ENCODE measurements at places on chromosomes 2 and 18.

DNA sequence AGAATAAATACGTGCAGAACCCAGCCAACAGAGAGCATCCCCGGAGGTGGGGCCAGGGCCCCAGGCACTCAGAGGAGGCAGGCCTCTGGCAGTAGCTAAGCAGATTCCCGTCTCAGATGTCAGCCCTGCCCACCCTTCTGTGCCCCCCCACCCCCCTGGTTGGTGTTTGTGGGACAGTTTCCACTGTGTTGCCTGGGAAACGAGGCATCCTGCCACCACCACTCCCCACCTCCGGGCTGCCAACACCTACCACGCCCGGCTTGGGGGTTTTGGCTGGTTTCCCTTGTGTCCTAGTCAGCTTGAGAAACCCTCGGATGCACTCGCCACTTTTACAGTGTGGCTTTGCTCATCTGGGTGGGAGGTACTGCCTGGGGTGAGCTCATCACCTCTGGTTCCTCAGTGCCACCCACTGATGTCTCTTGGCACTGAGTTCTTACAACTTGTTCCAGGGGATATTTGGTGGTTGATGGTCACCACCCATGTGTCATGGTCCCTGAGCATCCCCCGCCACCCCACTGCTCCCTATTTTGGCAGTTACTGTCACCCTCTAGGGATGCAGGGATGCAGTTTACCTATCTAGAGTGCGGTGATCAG, 72.4 kb upstream of the YWHAQ start:
- peak; percentile 70 for DNase-seq

- DNase-seq = no peak
These were observed 225.4 kb downstream of the MYCN start for GRCh38 chr2:16165518-16166326.

- DNase-seq = no peak
These were observed 71.4 kb upstream of the MBOAT2 start for GRCh38 chr2:9074930-9075329.

DNA sequence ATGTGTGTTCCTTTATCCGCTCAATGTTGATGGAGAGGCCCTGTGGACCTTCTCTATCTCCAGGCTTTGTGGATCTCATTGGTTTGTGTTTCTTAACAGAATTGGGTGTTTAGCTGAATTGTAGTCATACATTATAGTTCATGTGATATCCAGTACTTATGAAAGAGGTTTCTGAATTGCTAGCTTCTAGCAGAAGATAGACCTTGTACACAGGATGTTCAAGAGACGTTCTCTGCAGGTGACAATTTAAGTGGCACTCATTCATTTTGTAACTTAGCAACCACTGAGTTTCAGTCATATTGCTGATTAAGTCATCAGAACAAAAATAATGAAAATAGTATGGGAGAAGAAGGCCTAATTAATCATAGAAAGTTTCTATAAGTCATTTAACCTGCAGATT, 279.2 kb downstream of the ALPK2 start:
- DNase-seq = no peak

DNA sequence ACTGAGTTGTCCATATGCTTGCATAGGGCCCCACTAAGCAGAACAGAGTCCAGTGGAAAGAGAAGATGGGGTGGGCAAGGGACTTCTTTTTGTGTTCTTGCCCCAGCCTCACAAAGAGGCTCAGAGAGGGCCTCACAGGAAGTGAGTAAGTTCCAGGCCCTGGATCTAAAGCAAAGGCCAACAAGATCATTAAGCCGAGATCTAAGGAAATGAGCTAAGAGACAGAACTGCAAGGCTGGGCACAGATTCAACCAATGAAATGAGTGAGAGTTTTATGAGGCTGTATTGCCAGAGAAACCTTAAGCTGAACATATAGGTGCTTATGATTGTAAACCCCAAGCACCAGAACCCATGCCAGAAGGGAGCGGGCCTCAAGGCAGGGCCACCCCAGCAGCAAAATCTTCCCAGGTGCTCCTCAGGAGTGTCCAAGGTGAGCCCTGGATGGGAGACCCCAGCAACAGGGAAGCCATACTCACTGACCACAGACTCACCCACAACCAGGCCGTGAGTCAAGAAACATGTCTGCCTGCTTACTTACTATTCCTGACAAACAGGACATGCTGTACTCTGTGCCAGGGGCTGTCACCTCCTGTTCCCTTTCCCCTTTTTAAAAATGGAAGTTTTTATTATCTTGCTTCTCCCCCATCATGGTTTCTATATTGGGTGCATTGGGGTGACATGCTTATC, 40.2 kb downstream of the SLC14A1 start:
- DNase-seq = no peak

GRCh38 chr18:57910817-57911216, 107.7 kb upstream of the ATP8B1 start:
- no peak for DNase-seq

GRCh38 chr2:86617153-86617552, 6.5 kb downstream of the RNF103 start:
- no peak for DNase-seq

- DNase-seq = no peak
These were observed 282.2 kb downstream of the EXOC6B start for GRCh38 chr2:72543497-72544216.

DNA sequence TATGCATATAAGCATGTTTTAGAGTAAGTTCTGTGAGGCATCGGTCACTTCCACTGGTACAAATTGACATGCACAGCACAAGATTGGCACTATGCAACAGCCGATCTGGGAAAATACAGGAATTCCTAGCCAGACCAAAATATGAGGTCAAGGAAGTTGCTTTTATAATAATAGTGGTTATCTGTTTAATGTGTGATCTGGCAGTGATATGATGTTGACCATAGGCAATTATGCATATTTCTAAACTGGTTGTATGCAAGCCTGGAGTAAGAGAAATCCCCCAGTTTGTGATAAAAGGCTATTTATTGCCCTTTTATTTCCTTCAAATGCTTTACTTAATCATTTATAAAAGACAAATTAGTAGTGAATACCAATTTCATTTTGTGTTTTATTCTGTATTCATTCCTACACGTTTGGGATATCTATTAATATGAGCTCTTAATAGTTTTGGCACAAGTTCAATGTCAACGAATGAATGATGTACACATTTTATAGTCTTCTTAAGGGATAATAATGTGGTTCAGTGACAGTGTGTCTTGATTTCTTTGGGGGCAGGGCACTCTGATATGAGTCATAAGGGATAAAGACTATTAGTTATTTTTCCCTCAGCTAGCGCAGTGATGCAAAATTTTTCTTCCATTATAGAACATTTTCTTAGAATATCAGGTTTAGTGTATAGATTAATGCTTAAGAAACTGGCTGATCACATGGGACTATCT, 34.7 kb upstream of the ZEB2 start:
- no peak for DNase-seq

DNA sequence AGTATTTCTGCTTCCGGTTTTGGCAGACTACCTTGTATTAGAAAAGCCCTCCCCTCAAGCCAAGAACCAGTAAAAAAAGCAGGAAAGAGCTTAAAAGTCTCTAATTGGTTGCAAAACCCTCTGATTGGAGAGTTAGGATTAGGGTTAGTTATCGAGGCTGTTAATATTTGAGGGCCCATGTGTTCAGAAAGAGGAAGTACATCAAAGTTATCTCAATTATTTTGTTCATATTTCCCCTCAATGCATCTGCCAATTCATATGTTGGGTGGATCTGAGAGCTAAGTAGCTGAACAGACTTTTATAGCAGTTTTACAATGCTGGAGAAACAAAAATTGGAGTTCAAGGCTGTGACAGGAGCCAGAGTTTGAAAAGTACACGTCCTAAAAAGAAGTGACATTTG, 43.1 kb upstream of the KLHL14 start:
- DNase-seq = no peak

- no peak for DNase-seq
These were observed 20.2 kb downstream of the PROKR1 start for GRCh38 chr2:68663371-68664156.

GRCh38 chr18:7174344-7175095, 56.4 kb upstream of the LRRC30 start:
- no peak for DNase-seq

DNA sequence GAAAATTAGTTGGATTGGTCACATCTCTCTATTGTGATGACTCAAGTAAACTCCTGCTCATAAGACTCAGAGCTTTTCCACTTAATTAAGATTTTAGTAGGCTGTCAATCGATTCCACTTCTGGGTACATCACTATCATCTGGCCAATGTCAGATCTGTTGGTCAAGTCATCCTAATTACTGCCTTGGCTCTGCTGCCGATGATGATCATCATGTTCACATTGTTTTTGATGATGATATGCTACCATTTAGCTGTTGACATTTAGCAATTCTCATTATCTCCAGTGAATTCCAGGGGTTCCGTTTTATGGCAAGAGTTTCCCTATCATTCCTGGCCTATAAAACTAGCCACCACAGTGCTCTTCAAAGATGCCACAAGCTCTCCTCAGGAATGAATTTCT, 253.4 kb downstream of the IKZF2 start:
- DNase-seq = no peak

GRCh38 chr2:70746094-70746974, 21.7 kb downstream of the ADD2 start:
- DNase-seq = no peak

- no peak for DNase-seq
These were observed 768.2 kb downstream of the GALR1 start for GRCh38 chr18:78017869-78018268.

DNA sequence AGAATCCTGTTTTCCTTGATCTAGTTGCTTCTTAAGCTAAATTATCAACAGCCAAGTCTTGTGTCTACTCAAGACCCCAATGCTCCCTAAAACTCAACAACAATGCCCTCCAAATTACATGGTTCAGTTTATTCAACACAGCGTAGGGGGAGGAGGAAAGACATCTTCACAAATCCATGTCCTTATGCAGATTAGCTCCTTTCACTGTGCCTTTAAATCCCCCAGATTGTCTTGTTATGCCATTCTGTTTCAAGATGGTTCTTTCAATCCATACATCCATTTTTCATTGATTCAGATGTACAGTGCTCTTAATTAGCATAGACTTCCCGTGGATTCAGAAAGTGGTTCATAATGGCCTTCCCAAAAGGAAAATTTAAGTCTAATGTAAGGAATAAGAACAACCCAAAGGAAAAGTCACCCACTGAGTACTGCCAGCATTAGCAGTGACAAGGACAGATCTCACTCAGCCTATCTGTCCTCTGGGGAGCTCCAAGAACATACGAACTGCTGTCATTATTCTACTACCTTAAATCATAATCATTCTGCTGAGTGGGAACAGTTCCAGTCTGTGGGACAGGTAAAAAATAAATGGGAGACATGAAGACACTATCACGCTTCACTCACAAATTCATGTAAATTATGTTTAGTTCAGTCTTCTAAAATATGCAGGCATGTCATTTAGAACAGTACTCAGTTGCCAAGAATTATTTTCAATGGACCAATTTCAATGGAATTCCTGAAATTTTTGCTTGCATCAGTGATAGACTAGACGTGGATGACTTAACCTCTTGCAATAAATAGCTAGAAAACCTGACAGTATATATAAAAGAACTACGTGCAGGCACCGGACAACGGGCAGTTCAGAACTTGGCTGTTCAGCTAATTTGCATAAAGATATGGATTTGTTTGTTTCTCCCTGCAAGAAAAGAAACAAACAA, 58.9 kb upstream of the RNU4ATAC start:
- DNase-seq = no peak

GRCh38 chr2:171432969-171433762, 624 bp downstream of the METTL8 start:
- peak; percentile 33 for DNase-seq

GRCh38 chr2:187851955-187852561, 297.8 kb upstream of the TFPI start:
- no peak for DNase-seq

DNA sequence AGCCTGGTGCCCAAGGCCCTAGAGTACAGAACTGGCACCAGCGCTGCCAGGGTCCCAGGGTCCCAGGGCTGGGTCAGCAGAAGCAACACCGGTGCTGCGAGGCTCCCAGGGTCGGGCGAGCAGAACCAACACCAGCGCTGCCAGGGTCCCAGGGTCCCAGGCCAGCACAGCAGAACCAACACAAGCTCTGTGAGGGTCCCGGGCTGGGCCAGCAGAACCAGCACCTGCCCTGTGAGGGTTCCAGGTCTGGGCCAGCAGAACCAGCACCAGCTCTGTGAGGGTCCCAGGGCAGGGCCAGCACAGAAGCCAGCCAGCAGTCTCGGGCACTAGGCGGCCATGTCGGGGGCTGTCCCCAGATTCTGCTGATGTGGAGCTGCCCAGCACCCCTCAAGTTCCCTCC, 93.1 kb downstream of the GALR1 start:
- no peak for DNase-seq

- no peak for DNase-seq
These were observed 609.0 kb downstream of the DCC start for GRCh38 chr18:52948868-52949444.

DNA sequence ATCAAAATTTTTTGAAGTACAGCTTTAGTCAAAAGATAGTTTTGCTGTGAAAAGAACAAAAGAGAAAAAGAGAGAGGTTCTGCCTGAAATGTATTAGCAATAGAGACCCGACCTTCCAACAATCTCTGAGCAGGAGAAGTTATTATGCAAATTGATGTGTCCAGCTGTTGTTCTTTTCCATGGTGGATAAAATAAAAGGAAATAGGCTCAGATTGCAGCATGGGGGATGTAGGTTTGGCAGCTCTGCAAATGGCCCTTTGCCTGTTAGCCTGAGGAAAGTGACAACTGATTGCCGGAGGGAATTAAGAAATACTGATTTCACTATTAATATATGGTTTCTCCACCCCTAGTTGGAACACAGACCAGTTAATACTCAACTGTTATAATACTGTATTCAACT, 1283.2 kb upstream of the NXPH2 start:
- no peak for DNase-seq

- no peak for DNase-seq
These were observed 141.3 kb downstream of the EML6 start for GRCh38 chr2:54864727-54865126.

DNA sequence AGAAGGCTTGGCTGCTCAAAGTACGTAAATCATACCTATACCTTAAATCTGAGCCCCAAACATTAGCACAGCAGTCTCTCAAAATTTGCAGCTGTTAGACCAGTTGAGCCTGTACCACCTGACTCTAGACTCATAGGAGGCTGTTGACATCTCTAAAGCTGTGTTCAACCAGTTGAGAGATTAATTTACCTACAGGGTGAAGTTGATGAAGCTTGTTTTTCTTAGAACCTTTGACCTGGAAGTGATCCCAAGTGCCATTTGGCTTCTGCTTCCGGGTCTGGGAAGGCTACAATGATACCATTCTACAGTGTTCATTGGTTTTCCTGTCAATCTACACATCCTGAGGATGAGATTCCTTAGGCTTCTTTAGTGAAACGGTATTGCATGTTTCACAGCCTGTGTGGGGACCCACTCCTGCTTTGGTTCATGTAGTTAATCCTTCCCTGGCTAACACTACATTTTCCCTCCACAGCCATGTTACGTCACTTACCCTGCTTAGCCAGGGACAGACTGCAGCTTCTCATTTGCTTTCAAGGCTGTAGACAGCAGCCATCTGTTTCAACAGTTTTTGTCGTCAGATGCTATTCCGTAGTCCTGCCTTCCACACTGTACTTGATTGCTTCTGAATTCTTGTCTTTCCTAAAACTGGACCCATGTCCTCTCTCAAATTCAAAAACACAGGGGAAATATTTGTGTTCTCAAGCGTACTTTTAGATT, 4.7 kb upstream of the IL1RL2 start:
- no peak for DNase-seq

Data from activated CD4-positive, alpha-beta T cell treated with anti-CD3 and anti-CD28 coated beads for 24 hours (primary cell).